GM23338 (cell line): ENCODE measurements at places on chromosomes 5 and 9. TPM values are rescaled to one million over a fixed set of nuclear protein-coding genes. Genes with fewer than 3 reads are reported as not detected.

Gene TSC1
- total RNA-seq: 43.2 and 48.0 TPM in 2 replicates

DNA sequence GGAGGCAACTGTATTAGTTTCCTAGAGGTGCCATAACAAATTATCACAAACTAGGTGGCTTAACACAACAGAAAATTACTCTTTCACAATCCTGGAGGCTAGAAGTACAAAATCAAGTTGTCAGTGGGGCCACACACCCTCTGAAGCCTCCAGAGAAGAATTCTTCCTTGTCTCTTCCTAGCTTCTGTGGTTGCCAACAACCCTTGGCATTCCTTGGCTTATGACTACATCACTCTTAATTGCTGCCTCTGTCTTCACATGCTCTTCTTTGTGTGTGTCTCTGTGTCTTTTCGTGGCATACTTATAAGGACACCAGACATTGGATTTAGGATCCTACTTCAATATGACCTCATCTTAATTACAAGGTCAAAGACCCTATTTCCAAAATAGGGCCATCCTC is 327.5 kb downstream of the CHSY3 start:
- no peak for DNase-seq

DNA sequence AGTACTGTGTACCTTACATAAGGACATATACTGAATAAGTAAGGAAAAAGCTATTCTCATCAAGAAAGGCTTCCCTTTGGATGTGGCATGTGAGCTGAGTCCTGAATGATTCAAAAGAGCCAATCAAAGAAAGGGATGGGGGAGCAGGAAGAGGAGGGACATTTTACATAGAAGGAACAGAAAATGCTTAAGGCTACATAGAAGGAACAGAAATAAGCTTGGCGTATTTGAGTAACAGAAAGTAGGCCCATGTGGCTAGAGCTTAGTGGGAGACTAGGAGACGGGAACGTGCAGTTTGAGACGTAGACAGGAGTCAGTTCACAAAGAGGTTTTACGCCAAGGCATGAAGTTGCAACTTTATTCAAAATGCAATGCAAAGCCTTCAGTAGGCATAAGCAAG is 126.3 kb downstream of the CEMIP2 start:
- DNase-seq: no peak

GRCh38 chr9:114804505-114804904 is 1.3 kb downstream of the TNFSF15 start:
- DNase-seq: no peak
